Non-pigmented ciliary epithelial cell (primary cell): ENCODE measurements at places on chromosomes 6 and 20.

- DNase-seq, result no peak
Measured at GRCh38 chr6:3353213-3353903, 94.6 kb downstream of the PSMG4 start.

GRCh38 chr20:57476084-57476526 lies 48.8 kb downstream of the CTCFL start:
- no peak for DNase-seq

DNA sequence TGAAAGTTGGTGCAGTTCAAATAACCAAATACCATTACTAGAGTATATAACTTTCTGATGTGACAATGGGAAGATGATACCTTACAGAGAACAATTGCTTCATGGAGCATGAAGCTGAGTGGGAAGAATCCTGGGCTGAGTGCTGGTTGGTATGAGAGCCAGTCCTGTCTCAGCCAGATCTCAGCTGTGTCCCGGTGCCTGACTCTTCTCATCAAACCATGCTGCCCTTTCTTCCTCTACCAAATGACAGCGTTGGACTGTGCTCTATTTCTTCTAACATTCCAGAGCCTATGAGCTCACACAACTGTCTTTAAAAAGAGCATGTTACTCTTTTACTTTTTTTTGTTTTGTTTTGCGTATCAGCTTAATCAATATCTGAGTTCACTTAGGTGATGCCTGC lies 27.5 kb upstream of the PBOV1 start:
- DNase-seq, result no peak

DNA sequence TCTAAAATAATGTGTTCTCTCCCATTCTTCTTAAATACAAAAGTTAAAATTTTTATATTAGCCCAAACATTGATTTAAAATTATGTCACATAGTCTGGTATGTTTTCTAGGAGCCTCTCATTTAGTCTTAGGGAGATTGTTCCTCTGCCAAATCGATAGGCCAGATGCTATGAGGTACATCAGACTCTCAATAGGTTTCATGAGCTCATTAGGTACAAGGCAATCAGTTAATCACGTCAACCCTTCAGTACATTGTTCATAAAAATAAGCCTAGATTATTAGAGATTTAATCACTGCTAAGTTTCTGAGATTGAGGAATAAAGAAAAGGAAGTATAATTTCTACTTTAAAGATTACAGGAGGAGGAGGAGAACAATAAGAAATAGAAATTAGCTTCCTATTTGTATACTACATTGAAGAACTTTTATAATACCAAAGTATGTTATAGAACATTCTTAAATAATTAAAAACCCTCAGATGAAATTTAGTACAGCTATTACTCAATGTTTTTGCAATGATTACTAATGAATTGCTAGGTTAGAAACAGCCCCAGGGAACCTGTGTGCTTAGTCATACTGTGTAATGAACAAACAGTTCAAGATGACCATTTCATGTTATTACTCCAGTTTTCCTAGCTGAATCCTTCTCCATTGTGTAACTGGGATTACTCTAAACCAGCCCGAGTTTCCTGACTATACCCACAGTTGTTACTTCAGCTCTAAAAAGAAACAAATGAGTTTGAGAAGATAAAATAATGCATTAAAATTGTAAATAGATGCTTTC lies 117.0 kb downstream of the BMP5 start:
- DNase-seq, result peak; percentile 65

- no peak for DNase-seq
Measured at GRCh38 chr6:65569505-65569904, 137.5 kb downstream of the EYS start.

- no peak for DNase-seq
Measured at GRCh38 chr6:34242252-34243130, 5.8 kb downstream of the HMGA1 start.
